Activated CD4-positive, alpha-beta T cell treated with anti-CD3 and anti-CD28 coated beads, Interleukin-2, amount 50 U/mL, for 4 hours (primary cell): ENCODE measurements at places on chromosomes 1 and 21.
A peak's percentile ranks its signal among the peaks of the same experiment; 100 is the strongest.

GRCh38 chr1:222136869-222137268, 395.0 kb upstream of the DUSP10 start:
- no peak for DNase-seq

- no peak for DNase-seq
Observed at GRCh38 chr21:17783481-17784179, 35.5 kb downstream of the C21orf91 start.

DNA sequence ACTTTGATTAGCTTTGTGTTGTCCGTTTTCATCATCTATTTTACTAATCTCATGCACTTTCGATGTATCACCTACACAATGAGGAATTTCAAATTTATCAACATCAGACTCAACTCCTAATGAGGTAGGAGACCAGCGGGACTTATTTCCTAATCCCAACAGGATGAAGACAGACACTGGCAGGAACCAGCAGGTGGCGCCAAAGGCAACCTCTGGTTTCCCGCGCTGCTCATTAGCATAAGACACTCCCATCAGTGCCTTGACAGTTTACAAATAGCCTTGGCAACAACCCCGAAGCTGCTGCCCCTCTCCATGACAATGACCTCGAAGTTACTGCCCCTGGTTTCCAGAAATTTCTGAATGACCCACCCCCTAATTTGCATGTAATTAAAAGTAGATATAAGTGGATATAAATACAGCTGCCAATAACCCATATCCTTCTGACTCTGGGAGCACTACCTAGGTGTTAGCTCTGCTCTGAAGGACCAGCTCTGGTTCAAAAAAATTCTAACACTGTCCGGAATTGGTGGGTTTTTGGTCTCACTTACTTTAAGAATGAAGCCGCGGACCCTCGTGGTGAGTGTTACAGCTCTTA, 974.8 kb downstream of the ADGRL2 start:
- DNase-seq = no peak

- no peak for DNase-seq
Observed at GRCh38 chr21:40386294-40386911, 460.6 kb downstream of the DSCAM start.

DNA sequence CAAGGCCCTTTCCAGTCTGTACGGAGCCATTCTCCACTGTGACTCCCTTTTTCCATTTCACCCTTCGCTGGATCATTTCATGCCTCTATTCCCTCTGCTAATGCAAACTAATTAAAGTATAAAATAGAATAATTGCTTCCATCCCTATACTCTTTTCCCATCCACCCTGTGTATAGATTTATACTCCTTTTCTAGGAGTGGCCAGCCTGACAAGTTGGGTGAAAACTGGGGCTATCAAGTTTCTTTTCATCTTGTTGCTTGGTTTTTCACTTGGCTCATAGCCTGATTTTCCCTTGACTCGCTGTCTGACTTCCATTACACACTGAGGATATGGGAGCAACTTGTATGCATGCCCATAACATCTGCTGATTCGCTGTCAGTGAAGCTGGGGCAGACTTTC, 107.0 kb downstream of the PLXNA2 start:
- no peak for DNase-seq

DNA sequence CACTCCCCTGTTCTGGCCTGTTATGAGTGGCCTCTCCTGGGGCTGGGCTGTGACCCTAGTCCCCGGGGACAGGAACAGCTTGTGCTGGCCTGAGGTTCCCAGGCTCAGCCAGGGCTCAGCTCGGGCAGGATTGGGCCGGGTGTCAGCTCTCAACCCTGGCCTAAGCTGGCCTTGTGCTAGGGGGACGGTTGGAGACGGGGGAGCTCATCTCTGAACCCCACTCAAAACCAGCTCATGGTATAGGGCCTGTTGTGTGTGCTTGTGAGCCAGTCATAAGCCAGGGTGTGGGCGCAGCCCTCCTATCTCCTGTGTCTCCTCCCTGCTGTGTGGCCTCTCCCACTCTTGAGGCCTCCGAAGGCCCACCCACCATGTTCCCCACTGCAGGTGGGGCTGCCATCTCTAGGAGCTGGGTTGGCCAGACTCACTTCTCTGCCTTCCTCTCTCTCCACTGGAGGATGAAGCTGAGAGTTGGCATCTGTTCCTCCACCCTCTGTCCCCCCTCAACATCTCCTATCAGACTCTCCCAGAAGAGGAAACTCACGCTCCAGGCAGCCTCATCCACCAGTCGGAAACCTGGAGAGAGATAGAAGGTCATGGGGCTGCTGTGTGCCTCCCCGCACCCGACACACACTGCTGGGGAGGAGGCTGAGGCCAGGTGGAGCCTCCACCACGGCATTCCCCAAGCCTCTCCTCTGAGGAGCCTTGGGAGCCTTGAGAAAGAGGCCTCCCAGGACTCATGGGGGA, 1.4 kb downstream of the PEAR1 start:
- no peak for DNase-seq

DNA sequence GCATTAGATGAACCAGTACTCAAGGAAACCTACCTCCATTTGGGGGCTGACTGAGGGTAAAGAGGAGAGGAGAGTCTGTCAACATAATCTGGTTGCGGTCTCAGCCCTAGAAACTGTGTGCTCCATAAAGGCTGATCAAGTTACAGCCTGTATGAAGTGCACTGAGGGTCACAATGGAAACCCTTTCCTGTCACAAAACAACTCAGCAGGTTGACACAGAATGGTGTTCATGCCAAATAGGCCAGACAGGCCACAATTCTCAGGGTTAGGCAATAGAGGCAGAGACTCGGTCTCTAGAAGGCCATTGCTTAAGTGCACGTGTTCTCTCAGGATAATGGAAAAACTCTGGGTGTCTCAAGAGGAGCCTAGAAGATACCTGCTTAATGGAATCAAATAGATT, 4.1 kb upstream of the ANKRD35 start:
- no peak for DNase-seq

GRCh38 chr1:1451696-1452364, 2.3 kb downstream of the ATAD3C start:
- DNase-seq = no peak

GRCh38 chr21:44865561-44866280, 7.8 kb downstream of the PTTG1IP start:
- no peak for DNase-seq

- peak; percentile 26 for DNase-seq
Observed at GRCh38 chr1:31714442-31715086, 10.7 kb upstream of the COL16A1 start.

DNA sequence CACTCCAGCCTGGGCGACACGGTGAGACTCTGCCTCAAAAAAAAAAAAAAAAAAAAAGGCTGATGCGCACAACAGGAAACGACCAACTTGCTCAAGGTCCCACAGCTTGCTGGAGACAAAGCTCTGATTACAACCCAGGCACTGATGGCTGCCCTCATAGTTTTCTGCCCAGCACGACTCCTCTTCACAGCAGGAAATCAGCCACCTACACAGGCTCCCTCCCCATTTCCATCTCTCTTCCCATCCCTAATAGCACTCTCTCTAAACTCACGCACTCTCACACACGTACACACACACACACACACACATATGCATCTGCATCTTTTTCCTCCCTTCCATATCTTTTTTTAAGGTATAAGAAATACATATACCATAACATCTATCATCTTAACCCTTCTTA, 153.5 kb upstream of the SOD1 start:
- DNase-seq = no peak

DNA sequence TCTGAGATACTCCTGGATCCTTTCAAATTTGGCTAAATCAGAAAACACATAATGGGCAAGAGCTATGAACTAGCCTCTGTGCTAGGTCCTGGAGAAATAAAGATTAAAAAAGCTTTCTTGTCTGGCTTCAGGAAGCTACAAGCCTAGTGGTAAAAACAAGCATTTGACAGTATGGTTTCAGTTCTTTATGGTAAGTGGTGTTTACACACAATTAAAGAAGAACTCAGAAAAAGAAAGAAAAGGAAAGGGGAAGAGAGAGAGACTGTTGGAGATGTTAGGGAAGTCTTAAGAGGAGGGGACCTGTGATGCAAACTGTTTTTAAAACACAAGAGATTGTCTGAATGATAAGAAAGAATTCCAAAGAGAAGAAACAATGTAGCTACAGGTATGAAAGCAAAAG, 1.8 kb downstream of the OR10J1 start:
- no peak for DNase-seq

GRCh38 chr1:42322577-42322976, 12.5 kb downstream of the FOXJ3 start:
- no peak for DNase-seq

DNA sequence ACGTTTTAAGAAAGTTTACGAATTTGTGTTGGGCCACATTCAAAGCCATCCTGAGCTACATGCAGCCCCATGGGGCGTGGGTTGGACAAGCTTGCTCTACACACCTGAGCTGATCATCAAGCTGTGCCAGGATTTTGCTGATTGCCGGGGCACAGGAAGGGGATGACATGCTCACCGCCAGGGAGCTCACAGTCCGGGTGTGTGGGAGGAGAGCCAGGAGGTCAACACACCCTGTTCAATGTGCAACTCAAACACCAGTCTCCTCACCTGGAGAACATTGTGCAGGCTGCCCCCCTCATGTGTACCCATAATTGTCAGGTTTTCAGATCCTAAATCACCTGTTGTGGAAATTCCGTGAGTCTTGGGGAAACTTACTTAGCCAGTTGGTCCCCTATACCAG, 969 bp downstream of the CYP4A11 start:
- DNase-seq = no peak

- no peak for DNase-seq
Observed at GRCh38 chr1:19967808-19968207, 11.6 kb downstream of the PLA2G2A start.

- no peak for DNase-seq
Observed at GRCh38 chr1:12649971-12650421, 6.1 kb downstream of the AADACL4 start.

- DNase-seq = peak; percentile 81
Observed at GRCh38 chr1:145823565-145824498, at the start of the genes POLR3C and RNF115. Gene POLR3C, plus strand, starts transcription at chr1:145824200. Its CDS starts 1,577 bp downstream, at chr1:145825777. Gene RNF115, minus strand, starts transcription at chr1:145824095. Its CDS starts 222 bp downstream, at chr1:145823873.

DNA sequence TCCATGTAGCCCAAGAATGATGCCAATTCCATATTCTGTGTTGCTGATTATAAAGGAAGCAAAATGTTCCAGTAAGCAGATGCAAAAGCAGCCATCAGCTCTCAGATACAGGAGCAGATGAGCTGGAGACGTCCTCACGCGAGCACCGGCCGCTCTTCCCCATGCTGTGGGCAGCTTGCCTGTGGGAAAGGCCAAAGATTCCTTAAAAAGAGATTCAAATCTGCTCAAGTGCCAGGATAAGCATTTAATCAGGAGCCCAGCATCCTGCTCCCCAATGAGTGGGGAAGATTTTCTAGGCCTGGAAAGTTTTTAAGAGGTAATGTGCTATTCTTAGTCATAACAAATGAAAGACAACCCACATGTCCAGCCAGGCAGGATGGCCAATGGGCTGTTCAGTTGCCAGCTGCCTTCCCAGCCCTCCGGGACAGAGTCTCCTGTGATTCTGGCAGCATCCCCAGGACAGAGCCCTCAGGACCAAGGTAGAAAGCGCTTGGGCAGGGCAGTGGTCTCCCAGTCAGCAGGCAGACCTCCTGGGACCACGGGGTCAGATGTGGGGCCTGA, 108.2 kb upstream of the TMPRSS2 start:
- no peak for DNase-seq

GRCh38 chr1:101017448-101017847, 8.1 kb downstream of the DPH5 start:
- DNase-seq = no peak

DNA sequence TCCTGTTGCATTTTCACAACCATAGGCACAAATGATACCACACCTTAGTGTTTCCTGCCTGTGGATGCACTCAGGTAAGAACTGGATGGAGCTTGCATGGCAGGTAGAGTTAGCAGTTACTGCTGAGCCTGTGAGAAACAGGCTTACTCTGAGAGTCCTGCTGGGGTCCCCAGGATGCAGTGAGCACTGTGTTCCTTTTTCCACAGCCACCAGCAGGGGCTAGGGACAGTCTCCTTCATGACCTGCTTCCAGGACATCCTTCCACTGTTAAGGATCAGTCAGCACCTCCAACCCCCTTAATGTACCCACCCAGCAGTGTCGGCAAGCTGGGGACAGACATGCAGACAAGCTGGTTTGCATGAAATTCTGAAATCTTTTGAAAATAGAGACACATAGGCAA, 16.3 kb downstream of the CAPN8 start:
- no peak for DNase-seq

GRCh38 chr1:32736812-32737791, 34.5 kb upstream of the SYNC start:
- no peak for DNase-seq

DNA sequence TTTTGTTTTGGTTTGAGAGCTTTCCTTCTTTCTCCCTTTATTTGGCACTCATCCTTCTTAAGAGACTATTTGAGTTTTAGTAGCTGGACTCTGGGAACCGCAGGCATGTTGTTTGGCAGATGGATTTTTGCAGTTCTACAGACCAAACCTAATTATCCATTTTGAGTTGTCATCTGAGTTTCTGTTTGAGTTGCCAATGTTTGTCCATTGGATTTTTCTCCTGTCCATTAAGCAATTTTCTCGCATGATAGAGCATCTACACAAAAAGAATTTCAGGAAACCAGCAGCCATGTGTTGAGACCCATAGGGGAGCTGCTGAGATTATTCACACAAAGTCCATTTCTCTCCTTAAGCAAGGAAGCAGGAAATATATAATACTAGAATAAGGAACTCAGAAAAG, 17.2 kb upstream of the CXADR start:
- no peak for DNase-seq

DNA sequence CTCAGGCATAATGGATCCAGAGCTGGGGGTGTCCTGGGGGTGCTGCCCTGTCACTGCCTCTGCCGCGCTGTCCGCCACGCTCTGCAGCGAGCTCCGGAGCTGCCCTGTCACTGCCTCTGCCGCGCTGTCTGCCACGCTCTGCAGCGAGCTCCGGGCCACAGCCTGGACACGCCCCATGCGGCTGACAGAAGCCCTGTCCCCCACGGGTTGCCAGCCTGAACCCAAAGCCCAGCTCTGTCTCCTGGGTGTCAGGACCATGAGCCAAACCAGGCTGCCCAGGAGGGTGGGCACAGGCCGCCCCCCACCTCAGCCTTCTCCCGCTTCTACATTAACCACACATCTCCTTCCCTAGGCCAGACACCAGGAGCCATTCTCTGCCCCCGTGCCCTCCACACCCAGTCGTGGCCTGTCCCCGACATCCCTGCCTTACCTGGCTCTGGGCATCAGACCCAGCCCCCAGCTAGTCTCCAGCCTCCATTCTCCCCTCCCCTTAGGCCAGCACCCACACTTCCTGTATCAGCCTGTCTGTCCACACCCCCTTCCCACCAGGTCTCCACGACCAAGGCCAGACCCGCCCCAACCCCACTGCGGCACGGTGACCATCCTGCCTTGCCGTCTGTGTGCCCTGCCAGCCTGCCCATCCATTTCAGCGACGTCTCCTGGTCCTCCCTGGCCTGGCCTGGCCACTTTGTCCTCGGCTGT, 72.9 kb upstream of the COL6A1 start:
- DNase-seq = no peak

GRCh38 chr1:160835751-160836150, 26.9 kb downstream of the CD244 start:
- no peak for DNase-seq
